Lung (tissue), 17 donors: ENCODE measurements at places on chromosomes 12 and 14.

DNA sequence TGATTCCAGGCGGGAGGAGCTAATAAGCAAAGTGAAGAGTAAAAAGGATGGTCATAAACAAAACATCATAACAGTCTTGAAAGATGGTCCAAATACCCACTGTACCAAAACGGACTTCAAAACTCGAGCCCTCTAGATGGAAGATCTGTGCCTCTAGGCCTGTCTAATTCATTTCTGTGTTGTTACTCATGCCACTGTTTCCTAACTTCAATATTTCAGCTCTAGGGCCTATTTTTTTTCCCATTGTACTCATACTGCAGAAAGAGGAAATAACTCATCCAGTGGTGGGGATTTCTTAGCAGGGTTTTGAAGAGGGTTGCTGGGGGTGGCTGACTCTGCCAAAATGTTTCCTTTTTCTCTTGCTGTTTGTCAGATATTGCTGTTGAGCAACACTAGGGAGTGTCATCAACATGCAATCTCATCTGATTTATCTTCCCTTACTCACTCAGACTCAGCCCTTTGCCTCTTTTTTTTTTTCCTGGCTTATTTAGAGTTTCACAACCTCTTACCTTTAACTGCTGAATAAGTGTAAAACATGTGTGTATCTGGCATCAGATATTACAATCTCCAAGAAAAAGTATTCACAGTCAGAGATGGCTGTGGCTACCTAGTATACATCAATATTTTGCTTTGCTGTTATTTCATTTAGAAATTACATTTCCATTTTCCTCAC, 189.6 kb downstream of the DUSP6 start:
- peak; percentile 64 for DNase-seq

- no peak for DNase-seq
These were observed 50.0 kb downstream of the ADGRD1 start for GRCh38 chr12:131003716-131004045.

DNA sequence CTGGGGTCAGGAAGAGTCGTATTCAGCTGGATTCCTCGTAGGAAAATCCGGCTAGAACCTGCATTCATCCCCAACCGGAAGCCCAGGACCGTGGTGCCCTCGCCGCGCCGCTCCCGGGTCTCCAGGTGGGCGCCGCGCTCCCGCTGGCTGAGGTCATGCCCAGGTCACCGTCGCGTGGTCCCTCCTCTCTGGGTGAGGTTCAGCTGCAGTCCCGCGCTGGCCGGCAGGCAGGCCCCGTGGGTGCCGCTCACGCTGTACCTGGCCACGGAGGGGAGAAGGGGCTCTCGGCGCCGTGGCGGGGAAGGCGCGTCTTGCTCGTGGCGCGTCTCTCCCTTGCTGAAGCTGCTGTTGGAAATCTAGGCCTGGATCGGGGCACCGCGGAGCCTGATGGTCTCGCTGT, 44.5 kb downstream of the LRTM2 start:
- DNase-seq = no peak

DNA sequence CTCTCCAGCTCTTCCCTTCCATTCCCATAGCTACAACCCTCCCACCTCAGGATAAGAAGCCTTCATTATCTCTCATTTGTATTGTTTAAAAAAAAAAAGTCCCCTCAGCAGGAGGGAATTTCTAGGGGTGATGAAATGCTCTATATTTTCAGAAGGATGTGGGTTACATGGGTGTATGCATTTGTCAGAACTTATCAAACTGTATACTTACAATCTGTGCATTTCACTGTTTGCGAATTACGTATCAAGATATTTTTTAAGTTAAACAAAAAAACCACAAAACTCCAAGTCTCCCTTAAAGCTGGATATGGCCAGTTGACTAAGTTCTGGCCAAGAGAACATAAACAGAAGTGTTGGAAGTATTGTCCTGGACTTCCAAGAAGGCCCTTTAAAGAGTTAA, 2.0 kb upstream of the FKBP11 start:
- DNase-seq = peak; percentile 12

GRCh38 chr12:112716099-112717093, 75.2 kb upstream of the RPH3A start:
- DNase-seq = no peak

GRCh38 chr12:103100257-103100831, 142.9 kb downstream of the ASCL1 start:
- DNase-seq = no peak

- DNase-seq = no peak
These were observed 81.1 kb downstream of the SLC24A4 start for GRCh38 chr14:92404018-92404417.

- DNase-seq = no peak
These were observed 12.1 kb upstream of the EML1 start for GRCh38 chr14:99781091-99781490.

- no peak for DNase-seq
These were observed 58.8 kb upstream of the FOXG1 start for GRCh38 chr14:28707814-28708213.

DNA sequence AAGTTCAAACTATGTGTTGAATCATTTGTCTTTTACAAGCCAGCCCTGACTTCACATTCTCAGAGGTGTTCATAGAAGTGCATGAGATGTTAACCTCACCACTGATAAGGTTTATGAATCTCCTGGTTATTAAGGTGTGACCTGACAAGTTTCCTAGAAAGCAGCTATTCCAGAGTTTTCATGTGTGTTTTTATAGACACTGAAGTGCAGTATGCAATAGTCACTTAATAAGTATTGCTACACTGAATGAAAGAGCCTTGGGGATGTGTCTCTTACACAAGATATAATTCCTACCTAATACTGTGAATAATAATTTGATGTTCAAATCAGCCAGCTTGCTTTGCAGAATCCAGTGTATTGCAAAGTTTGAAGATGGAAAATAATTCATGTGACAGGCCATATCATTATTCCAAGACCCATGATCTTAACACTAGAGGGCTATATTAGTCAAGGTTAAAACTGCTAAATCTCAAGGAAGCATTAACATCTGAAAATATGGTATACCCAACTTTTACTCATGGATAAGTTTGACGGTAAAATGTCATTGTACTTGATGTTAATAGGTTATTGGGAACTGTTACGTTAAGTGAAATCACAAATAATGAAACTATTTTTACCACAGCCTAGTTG, 13.0 kb downstream of the SLC25A3 start:
- no peak for DNase-seq

DNA sequence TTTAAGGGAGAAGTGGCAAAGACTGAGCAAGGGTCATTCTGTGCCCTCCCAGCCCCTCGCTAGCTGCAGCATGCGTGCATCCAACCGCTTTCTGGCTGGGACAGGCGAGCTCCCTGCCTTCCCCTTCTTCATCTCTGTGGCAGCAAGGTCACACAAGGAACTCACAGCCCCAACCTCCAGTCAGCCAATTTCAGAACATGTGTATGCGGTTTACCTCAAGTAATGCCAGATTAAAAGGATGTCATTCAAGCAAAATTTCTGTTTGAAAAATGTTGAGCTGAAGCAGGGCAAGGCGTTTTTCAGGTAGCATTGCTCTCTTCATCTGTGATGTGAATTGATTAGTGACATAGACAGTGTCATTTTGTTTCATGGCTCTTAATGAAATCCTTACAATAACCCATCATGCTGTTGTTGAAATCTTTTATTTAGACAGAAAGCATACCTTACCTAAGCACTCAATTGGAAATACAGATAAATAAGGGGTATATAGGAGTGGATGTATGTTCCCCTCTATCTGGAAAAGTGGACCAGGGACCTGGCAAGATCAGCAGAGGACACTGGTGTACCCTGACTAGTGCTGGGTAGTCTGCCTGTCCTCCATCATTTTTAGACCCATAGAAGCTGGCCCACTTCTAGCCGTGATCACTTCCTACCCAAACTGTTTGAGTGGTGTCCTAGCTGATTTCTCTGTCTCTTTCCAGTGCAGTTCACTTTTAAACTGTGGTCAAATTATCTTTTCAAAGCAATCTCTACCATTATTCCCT, 82.8 kb upstream of the NEDD1 start:
- no peak for DNase-seq

DNA sequence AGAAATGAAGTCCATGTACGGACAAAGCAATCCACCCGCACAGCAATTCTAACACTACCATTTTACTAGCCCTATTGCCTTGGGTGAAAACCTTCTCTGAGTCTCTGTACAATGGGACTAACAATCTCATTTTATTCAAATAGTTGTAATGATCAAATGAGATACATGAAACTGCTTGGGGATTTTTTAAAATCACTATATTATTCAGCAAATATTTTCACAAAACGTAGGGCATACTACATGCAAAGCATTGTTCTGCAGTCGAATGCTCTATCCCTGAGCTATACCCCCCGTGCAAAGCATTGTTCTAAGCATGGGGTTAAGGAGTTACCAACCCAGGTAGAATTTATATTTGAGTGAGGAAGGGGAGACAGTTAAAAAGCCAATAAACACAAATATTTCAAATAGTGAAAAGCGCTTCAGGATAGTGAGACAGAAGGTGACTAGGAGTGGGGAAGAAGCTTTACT, 554 bp upstream of the ATF7 start:
- no peak for DNase-seq

- DNase-seq = no peak
These were observed 212.4 kb upstream of the C14orf180 start for GRCh38 chr14:104366931-104367865.

GRCh38 chr12:108562348-108563135, at the start of gene ISCU:
Gene ISCU, plus strand, starts transcription at chr12:108562596. Its CDS starts 27 bp downstream, at chr12:108562623.
- DNase-seq = peak; percentile 99

DNA sequence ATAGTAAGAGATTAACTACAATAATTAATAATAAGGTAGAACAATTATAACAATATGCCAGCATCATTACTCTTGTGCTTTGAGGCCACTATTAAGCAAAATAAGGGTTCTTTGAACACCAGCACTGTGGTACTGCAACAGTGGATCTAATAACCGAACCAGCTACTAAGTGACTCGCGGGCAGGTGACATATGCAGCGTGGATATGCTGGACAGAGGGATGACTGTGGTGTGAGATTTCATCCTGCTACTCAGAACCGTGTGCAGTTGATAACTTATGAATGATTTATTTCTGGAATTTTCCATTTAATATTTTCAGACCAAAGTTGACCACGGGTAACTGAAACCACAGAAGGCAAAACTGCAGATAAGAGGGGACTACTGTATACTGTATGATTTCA, 34.4 kb downstream of the BMAL2 start:
- DNase-seq = no peak

DNA sequence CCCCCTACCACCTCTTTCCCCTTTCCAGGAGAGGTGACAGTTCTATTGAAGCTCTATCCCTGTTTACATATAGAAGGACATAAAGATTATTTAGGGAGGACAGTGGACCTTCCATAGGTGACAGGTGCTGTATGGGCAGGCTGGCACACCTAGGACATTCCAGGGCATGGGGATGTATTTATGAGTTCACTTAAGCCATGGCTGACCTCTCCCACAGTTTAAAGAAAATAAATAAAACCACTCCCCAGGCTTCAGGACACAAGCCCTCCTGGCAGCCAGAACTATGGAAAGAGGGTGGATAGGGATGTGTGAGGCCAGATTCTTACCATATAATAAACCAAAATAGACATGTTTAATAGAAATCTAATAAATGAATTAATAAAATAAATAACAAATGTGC, 85.6 kb upstream of the HOXC13 start:
- no peak for DNase-seq

DNA sequence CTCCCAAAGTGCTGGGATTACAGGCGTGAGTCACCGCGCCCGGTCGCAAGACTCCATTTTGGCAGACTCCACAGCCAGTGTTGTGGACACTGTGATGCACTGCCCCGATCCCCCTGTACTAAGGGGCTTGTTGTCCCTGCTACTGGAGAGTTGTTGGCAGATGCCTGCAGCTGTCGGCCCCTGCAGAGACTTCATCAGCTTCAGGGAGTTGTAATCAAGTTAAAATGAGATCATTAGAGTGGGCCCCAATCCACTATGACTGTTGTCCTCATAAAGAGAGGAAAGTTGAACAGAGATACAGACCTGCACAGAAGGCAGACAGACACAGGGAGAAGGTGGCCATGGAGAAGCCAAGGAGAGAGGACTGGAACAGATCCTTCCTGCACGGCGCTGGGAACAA, 23.7 kb upstream of the TUBA1A start:
- no peak for DNase-seq

DNA sequence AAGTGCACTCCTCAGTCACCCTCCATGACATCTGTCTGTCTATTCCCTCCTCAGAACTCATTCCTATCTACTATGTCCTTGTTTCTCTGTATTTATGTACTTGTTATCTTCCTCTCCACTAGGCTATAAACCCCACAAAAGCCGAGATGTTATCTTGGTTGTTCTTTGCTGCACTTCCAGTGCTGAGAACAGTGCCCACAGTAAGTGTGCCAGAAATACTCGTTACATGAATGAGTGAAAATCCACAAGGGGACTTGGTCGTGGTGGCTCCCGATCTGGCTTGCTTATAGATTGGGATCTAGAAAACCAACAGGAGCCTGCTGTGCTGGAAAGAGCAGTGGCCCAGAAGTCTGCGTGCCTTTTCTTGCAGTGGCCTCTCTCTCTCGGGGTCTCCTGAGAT, 111.9 kb upstream of the PRMT8 start:
- no peak for DNase-seq

DNA sequence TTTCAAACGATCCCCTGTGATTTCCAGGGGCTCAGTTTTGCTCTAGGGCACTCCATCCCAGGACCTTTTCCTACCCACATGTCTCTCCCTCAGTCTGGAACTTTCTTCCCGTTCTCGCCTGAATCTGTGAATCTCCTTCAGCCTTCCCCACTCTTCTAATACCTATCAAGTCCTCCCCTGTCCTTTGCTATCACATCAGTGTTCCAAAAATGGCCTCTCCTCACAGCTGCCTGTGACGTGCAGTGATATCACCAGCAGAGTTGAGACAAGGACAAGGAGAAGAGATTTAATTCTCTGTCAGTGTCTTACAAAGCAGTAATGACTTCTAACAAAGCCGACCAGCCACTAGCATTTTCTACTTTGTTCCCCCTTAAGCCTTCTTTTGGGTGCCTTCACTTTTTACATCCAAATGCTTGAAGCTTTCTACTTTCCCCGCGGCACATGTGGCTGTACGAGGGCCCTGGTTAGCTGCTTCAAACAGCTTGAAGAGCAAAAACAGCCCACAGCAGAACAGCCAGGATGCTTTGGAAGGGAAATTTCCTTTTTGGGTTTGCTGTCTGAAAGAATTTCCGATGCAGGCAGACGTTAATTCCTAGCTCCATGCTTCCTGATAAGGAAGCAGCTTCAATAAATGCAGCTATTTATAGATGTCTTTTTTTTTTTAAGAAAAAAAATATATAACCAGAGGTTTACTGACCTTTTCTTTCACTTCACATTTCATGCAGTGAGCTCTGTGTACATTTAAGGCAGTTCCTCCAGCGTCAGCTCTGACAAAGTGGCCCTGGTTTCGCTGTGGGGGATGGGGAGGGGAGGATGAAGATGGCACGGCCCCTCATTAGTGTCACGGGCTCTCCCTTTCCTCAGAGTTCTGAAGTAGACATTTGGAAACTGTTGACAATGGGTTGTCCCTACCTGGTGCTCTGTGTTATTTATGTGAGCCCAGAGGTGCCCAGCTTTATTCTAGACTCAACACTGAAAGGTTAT, 109.3 kb downstream of the ETV6 start:
- DNase-seq = peak; percentile 68

DNA sequence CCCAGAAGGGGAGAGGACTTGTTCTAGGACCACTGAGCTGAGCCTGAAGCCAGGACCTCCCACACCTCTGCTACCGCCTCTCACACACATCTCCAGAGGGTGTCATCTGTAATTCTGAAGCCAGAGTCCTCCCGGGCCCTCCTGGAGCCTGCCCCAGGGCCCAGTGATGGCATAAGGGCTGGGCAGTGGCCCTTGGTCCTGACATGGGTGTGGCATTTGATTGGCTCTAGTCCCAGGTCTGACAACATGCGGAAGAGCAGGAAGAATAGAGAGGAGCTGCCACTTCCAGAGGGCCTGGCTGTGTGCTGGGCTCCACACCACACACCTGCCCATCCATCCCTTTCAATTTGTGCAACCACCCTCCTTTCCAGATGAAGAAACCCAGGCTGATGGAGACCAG, 144.3 kb upstream of the GSC start:
- DNase-seq = no peak
